ENCODE measurements at places on chromosomes 16 and 17. TPM values are rescaled to one million over a fixed set of nuclear protein-coding genes. Genes with fewer than 3 reads are reported as not detected.

DNA sequence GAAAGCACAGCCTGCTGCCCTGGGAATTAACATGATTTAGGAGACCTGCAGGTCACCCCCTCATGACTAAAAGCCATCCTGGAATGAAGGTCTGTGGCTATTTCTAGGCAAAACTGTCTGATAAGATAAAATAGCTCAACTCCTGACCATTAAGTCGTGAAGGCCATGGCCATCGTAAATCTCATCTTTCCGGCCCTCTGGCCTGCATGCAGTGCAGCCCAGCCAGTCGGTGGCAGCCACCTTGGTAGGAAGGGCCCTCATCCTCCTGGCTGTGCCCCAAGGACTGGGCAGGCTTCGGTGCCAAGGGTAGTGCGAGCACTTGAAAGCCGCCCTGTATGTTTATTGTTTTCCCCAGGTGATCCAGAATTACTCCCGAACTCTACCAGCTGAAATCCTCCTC is 18.2 kb upstream of the MEOX1 start:
- H3K27ac ChIP-seq = no peak overlapping the region
- no peak overlapping the region for H3K4me3 ChIP-seq
- no peak for DNase-seq
- H3K4me1 ChIP-seq = peaks cover 14% of the 10 kb centered on the region

GRCh38 chr17:82605939-82606600 is 42.2 kb downstream of the WDR45B start:
- H3K4me3 ChIP-seq = no peak overlapping the region
- DNase-seq = no peak
- H3K36me3 ChIP-seq = peaks cover 55% of the 10 kb centered on the region
- H3K27ac ChIP-seq = peak overlapping the region; percentile 9
- no peaks in the 10 kb centered on the region for H3K27me3 ChIP-seq

GRCh38 chr17:72474719-72475477 is 354.1 kb downstream of the SOX9 start:
- no peaks in the 10 kb centered on the region for H3K27me3 ChIP-seq
- H3K27ac ChIP-seq = no peak overlapping the region
- no peaks in the 10 kb centered on the region for H3K4me1 ChIP-seq
- no peak for DNase-seq
- H3K36me3 ChIP-seq = no peaks in the 10 kb centered on the region

GRCh38 chr17:43880420-43880991 is 26.8 kb downstream of the MPP2 start:
- no peak overlapping the region for H3K4me3 ChIP-seq
- no peaks in the 10 kb centered on the region for H3K36me3 ChIP-seq
- peaks cover 7% of the 10 kb centered on the region for H3K4me1 ChIP-seq
- no peaks in the 10 kb centered on the region for H3K27me3 ChIP-seq
- no peak overlapping the region for H3K27ac ChIP-seq
- peak; percentile 64 for DNase-seq

DNA sequence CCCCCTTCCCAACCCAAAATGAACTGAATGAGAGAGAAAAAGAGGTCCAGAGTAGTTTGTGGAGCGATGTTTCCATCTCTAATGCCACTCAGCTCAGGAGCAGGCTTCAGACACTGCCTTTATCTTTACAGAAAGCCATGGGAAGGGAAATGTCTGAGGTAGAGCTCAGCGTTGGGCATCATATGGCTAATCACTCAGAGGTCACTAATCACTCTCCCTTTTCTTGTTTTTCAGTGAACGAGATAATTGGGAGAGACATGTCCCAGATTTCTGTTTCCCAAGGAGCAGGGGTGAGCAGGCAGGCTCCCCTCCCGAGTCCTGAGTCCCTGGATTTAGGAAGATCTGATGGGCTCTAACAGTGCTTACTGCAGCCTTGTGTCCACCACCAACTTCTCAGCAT is 9.8 kb downstream of the ESRP2 start:
- H3K4me1 ChIP-seq = peaks cover 25% of the 10 kb centered on the region
- peaks cover 61% of the 10 kb centered on the region for H3K36me3 ChIP-seq
- no peak for DNase-seq
- H3K27me3 ChIP-seq = no peaks in the 10 kb centered on the region

Gene TNFRSF17
- total RNA-seq = 1.4 TPM

DNA sequence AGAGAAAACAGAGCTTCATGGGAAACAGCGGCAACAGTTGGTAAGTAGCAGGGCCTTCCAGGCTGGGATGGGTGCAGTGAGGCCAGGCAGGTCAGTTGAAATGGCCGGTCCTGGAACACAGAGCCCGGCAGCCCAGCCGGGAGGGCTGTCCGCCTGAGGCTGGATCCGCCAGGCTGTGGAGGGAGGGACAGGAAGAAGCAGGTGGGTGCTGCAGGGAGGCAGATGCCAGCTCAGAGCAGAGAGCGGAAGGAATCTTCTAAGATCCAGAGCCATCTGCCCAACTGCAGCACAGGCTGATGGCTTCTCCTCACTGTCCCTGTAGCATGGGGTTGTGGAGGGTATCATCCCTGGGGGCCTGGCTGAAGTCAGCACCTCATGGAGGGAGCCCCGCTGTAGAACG is 599 bp downstream of the RNF112 start:
- H3K27ac ChIP-seq = no peak overlapping the region
- H3K27me3 ChIP-seq = no peaks in the 10 kb centered on the region

Gene CCL4L2
- total RNA-seq = 2.6 TPM

Gene DHRS7C
- not detected for total RNA-seq
